ENCODE measurements at places on chromosomes 16 and 17.

DNA sequence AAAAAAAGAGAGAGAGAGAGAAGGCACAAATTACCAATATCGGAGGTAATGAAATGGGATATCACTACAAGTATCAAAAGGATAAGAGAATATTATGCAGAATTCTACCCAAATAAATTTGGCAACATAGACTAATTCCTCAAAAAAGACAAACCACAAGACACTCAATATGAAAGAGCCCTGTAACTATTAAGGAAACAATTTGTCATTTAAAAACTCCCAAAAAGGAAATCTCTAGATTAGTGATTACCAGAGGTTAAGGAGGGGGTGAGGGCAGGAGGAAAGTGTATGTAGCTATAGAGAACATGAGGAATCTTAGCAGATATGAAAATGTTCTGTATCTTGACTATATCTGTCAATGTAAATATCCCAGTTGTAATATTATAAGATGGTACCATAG, 54.0 kb downstream of the CFDP1 start:
- DNase-seq: no peak

DNA sequence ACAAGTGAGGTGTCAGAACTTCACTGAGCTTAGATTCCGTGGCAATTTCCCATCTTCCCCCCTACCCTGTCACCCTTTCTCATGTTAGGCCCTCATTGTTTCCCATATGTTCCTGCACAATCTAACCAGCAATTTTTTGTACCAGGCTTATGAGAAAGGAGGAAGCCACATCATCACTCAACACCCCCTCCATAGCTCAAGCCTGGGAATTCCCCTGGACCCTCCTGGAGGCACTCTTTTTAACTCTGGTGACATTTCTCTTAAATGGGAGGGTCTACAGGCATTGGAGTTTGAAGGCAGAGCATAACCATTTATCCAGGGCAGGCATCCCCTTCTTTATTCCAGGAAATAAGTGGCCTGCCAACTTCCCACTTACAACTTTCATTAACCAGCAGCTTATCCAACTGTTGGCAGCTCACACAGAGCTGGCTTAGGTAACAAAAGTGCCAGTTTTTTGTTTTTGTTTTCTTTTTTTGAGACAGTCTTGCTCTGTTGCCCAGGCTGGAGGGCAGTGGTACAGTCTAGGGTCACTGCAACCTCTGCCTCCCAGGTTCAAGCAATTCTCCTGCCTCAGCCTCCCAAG, 10.4 kb upstream of the GLG1 start:
- no peak for DNase-seq

- DNase-seq: no peak
Measured at GRCh38 chr16:51055434-51055833, 95.6 kb downstream of the SALL1 start.

GRCh38 chr17:17999364-18000029, 26.8 kb downstream of the DRC3 start:
- DNase-seq: no peak

DNA sequence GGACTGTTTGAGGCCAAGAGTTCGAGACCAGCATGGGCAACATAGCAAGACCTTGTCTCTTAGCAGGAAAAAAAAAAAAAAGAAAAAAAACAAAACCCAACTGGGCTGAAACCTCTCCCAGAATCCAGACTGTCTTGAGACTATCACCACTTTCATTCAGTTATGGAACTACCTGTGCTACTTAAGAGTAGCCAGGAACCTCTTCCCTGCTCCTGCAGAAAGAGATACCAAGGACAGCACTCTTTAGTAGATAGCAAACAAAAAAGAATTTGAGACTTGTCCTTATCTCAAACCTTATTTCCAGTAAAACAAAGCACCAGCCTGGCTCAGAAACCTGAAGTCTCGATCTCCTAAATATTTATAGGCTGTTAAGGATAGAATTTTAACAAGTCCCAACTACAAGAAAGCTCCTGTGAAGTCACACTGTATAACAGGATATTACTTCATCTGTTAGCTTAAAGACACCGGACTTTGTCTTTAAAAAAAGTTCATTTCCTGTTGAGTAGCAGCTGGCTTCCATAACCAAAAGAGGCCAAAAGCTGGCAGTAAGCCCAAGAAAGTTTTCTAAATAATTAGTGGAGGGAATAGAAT, 5.1 kb downstream of the CDR2 start:
- DNase-seq: peak; percentile 63

- no peak for DNase-seq
Measured at GRCh38 chr17:8160741-8161221, 2.0 kb downstream of the VAMP2 start.

DNA sequence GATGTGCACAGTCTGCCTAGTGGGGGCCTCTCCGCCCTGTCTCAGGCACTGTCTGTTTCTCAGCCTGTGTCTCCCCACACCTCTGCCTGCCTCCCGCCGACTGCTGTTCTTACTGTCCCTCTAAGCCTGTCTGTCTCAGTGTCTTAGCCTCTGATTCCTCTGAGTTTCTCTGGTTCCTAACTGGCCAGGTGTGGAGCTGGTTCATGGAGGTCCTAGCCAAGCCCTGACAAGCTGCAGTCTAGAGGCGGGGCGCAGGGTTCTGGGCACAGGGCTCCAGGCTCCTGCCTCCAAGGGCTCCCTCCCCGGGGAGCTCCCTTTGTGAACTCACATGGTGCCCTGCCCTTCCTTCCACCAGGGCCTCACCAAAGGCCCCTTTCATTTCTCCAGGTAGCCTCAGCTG, 19.4 kb downstream of the C17orf100 start:
- no peak for DNase-seq

- no peak for DNase-seq
Measured at GRCh38 chr16:85562093-85562786, 50.9 kb upstream of the GSE1 start.

GRCh38 chr17:58667934-58668597, 23.8 kb downstream of the TEX14 start:
- peak; percentile 26 for DNase-seq

GRCh38 chr17:77535892-77536291, 395.1 kb downstream of the SEC14L1 start:
- no peak for DNase-seq

DNA sequence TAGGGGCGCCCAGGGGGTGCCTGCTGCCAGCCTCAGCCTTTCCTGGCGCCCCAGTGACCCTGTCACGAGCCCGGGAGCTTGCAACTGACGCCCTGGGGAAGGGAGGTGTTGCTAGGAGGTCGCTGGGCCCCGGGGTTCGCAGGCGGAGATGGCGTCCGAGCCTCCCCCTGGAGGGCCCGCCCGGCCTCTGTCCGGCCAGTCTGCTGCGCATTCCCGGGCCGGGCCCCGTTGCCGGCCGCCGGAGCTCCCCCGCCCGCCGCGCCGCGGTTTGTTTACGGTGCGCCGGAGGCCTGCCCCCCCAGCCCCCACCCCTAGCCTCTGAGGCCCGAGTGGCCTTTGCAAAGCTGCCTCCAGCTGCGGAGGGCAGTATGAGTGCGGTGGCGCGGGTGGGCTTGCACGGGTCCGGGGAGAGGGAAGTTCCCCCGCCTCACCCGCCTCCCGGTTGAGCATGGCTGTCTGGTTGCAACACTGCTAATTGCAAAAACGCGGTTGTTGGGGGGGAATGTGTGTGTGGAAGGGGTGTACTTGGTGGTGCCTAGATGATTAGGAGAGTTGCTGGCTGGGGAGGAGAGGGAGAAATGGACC, 514 bp downstream of the THRA start:
- no peak for DNase-seq

- DNase-seq: no peak
Measured at GRCh38 chr17:58591455-58591854, 77.0 kb upstream of the MTMR4 start.

DNA sequence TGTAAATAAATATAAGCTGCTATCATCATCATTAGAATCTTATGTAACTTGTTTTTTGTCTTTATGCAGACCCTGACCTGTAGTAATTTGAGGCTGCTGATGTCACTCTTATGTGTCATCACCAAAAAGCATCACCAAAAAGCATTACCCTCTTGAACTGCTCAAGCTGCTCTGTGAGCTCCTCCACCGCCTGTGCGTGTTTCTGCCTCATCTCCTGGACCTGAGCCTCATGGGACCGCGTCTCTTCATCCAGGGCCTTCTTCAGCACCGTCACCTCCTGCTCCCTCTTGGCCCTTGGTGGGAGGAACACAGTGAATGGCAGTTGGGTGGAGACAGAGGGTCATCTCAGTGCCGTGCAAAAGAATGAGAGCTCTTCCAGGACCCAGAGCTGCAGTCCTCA, 82.4 kb downstream of the NDE1 start:
- DNase-seq: no peak

DNA sequence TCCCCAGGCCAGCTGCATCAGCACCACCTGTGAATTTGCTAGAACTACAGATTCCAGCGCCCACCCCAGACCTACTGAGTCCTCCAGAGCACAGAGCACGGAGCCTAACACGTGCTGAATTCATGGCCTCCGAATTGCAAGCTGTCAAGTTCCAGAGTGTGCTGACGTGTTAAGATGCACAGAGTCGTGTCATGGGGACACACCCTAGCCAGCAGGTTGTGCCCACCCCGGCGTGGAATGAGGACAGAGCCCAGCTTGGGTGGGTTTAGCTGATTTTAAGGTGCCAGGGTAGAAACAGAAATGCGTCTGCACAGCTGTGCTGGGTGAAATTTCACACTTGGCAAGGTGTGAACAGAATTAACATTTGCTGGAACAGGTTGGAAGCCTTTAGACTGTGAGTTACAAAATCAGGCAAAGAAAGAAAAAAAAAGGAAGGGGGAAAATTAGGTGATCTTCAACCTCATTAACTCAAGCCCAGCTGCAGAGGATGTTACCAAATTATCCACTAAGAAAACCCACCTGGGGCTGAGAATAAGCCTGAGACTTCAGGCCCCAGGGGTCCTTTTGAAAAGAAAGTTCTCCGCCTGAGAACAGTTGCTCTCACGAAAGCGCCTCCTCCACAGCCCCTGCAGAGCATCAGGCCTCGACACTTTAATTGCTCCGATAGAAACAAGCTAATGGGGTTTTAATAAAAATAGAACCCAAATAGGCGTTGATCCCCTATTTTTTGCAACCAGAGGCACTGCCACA, 27.1 kb downstream of the GINS3 start:
- no peak for DNase-seq

GRCh38 chr16:14284371-14284770, 213.3 kb downstream of the MRTFB start:
- DNase-seq: no peak

GRCh38 chr16:66695935-66696668, 441 bp downstream of the CMTM4 start:
- DNase-seq: no peak

DNA sequence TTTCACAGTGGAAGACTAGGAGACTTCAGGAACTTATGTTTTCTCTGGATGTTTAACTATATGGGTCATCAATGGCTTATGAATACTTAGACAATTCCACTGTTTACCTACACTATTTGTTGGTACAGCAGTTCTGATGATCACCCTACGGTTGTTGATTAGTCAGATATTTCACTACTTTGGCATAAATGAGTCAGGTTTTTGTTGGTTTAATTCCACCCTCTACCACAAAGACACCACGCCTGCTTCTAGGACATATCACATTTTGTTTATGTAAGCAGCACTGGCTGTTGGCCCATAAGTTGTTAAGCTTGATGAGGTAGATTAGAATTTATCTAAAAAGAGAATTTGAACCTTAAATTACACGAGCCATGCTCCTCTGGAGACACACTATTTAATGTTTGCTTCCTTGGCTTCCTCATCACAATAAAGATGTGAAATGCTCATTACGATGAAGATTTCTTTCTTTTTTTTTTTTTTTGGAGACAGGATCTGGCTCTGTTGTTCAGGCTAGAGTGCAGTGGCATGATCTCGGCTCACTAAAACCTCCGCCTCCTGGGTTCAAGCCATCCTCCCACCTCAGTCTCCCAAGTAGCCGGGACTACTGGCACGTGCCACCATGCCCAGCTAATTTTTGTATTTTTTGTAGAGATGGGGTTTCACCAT, 4.3 kb downstream of the GDE1 start:
- peak; percentile 85 for DNase-seq

DNA sequence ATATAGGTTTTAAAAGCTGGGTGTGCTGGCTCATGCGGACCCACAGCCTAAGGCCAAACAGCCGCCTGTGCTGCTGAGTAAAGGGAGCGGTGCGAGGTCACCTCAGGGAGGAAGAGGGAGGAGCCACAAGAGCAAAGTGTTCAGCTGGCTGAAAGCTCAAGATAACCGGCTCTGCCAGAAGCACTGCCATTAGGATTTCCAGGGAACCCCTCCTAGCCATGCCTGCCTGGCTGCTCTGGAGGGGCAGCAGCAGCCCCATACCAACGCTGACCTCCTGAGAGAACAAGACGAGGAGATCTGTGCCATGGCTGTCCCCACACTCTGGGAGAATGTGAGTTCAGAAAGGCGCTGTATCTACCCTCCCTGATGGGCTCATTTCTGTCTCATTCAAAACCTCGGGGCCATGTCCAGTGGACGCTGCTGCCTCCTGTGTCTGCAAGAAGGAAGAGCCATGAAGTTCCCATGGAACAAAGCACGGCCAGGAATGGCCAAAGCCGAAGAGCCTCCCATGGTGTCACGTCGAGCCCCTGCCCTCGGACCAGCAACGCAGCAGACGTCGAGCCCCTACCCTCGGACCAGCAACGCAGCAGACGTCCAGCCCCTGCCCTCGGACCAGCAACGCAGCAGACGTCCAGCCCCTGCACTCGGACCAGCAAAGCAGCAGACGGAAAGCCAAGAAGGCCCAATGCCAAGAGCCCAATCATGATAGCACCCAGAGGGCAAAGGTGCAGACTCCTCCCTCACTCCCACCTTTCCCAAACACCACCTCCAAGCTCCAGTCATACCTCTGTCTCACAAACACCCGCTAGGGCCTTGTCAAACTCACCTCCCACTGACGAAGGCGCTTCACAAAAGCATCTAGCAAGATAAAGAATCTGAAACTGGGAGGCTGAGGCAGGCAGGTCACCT, 107.0 kb downstream of the ANKRD11 start:
- DNase-seq: peak; percentile 59

DNA sequence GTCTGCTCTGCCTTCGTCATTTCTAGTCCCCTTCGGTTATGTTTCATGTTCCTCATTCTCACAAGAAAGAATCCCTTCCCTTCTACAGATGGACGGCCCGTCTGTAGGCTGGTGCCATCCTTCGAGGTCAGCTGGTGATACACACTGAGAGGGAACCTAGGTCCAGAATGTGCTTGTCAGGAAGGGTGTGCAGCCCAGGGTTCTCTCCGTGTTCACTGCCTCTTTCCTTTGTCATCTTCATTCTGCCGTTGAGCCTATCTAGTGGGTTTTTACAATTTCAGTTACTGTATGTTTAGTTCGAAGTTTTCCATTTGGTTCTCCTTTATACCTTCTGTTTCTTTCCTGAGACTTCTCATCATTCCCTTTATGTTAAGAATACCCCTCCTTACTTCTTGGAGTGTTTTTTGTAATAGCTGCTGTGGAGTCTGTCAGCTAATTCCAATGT, 18.9 kb downstream of the KIAA0513 start:
- DNase-seq: no peak

GRCh38 chr17:38867968-38868816, 1.7 kb upstream of the LASP1 start:
- DNase-seq: no peak

DNA sequence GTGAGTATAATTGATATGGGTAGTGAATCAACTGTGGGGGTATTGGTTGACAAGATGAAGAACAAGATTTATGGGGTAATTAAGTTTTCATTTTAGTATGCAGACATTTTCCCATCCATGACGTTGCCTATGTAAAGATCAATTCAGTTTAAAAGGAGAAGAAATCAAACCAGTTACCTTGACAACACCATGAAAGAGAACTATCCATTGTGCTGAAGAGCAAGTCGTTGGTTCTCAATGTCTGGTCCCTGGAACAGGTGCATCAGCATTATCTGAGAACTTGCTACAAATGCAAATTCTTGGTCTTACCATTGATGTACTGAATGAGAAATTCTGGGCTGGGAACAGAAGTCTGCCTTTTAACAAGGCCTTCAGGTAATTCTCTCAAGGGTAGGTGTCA, 801 bp upstream of the OR4D2 start:
- DNase-seq: peak; percentile 3
